Stimulated activated CD8-positive, alpha-beta memory T cell treated with anti-CD3 and anti-CD28 coated beads, Interleukin-4, amount 100 ng/mL, for 1 hour (primary cell): ENCODE measurements at places on chromosomes 11 and 22.

- no peak for DNase-seq
These were observed 74.2 kb downstream of the STIM1 start for GRCh38 chr11:3929649-3930048.

DNA sequence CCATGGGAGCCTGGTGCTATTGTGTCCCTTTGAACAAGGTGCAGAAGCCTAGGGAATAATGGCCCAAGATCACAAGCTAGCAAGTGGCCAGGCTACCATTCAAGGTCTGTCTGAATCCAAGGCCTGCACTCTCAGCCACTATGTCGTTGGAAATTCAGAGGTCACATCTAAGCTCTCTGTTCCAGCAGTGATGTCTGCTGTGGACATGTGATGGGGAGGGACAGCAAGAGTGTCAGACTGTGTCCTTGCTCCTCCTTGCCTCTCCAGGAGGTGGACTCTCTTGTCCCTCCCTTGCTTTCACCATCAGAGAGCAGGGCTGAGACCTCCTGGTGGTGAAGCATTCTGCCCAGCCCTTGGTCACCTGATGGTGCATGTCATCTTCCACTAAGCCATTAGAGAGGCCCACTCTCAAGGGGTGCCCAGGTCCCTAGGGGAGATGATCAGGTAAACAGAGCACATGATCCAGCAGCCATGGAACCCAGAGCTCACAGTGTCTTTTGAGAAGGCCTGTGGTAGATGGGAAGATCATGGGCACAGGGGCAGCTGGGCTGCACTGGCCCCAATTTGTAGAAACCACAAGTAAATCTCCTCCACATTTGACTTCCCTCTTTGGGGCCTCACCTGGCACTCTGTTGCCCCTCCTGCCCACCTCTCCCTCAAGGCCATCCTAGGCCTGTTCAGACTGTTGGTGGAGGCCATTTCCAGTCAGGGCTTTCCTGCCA is 37.1 kb upstream of the SUSD2 start:
- no peak for DNase-seq

DNA sequence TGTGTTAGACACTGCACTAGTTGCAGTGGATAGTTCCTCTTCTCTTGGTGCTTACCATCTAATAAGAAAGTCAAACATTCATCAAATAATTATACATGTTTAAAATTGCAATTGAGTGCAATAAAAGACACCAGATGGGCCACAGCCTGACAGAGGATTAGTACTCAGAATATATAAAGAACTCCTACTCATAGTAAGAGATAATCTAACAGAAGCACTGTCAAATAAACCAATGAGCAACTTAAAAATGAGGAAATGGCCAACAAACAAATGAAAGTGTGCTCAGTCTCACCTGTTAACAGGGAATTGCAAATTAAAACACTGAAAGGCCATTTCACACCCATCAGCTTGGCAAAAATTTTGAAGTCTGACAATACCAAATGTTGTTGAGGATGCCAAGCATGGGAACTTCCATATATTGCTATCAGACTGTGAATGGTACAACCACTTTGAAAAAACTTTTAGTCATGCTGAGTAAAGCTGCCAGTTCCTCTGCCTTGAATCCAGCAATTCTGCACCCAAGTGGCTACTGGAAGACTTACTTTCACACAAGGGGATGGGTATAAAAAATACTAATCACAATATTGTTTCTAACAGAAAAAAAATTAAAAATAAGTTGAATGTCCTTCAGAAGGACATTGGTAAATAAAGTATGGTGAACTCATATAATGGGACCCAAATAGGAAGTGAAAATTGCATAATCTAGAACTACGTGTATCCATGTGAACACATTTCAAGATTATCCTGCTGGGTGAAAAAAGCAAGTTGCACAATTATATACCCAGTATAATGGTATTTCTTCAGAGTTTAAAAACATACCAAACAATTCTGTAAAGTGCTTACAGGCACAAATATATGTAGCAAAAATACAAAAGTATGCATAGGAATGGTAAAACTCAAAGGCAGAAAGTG is 41.4 kb upstream of the CREB3L1 start:
- no peak for DNase-seq

GRCh38 chr11:119042927-119043326 is 12.2 kb upstream of the SLC37A4 start:
- DNase-seq = no peak

DNA sequence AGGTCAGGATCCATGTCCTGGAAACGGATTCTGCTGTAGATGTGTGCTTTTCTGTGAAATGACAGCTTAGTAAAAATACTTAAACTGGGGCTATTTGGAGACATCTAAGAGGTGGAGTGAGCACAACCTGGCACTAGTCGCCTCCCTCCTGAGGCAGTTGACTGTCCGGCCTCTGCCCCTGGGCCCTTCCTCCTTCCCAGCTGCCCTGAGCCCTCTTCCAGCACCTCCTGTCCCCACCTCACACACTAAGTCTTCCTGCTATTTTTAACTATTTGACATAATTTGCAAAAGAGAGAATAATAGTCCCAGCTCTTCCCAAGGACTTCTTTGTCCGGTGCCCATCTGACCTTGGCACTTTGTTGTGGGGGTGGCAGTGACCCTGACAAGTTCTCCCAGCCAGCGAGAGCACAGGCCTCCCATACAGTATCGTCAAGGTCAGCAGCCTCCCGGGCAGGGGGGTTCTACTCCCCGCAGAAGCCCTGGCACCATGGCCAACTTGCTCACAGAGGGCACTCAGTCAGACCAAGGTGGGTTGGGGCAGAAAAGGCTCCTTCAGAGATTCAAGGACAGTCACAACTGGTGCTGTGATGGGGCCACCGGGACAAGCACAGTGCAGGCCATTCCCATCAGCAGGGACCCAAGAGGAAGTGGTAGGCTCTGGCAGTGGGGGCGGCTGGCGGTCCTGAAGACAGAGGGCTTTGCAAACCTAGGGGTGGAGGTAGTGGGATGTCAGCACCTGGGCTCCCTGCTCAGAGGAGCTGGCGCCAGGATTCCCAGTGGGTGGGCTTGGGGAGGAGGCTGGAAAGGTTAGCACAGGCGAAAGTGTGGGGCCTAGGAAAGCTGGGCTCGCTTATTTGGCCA is 5.5 kb upstream of the NEAT1 start:
- DNase-seq = no peak

DNA sequence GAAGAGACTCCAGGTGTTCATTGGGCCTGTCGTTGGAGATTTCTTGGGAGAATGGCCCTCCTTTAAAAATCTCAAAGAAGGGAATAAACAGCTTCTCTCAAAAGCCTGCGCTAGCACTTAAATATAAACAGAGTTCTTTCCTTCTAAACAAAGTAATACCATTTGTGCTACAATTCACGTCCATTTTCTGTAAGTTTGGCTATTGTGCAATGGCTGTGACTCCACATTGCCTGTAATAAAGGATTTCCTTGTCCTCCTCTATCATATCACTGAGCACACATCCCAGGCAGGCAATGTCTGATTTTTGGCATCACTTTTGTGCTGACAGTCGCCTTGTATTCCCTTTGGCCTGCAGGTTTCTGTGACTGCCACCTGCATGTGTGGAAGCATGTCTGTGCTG is 4.9 kb upstream of the ADAMTS8 start:
- no peak for DNase-seq

DNA sequence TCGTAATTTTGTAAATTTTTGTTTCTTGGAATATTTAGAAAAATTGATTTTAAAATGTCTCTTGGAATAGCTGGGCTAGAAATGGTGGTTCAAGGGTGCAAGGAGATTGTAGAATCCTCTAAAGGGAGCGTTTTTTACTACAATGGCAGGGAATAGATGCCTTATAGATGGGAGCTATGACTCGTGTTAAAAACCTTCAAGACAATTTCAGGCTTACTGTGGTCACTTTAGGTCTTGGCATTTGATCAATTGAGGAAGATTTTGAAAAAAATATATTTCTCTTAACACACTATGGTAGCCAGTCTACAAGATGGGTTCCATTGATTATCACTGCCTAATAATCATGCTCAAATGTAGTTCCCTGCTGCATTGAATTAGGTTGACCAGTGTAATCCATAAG is 25.0 kb downstream of the METTL15 start:
- DNase-seq = no peak

- DNase-seq = no peak
These were observed 17.5 kb downstream of the RPL3 start for GRCh38 chr22:39301926-39302325.

DNA sequence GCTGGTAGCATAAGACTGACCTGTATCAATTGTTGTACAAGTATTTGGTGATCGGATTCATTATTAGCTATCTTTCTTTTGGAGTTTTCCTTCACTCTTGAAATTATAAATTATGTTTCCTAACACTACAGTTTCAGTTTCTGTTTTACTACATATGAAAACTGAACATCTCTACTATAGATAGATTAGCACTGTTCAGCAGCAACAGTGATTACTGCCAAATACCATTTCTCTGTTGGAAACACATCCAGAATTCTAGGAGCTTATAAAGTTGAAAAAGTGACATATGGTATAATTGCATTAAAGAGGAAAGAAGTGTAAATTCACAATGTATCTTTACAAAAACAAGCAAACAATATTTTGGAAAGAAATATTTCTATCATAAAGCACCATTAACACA is 118.5 kb upstream of the GRIA4 start:
- no peak for DNase-seq

DNA sequence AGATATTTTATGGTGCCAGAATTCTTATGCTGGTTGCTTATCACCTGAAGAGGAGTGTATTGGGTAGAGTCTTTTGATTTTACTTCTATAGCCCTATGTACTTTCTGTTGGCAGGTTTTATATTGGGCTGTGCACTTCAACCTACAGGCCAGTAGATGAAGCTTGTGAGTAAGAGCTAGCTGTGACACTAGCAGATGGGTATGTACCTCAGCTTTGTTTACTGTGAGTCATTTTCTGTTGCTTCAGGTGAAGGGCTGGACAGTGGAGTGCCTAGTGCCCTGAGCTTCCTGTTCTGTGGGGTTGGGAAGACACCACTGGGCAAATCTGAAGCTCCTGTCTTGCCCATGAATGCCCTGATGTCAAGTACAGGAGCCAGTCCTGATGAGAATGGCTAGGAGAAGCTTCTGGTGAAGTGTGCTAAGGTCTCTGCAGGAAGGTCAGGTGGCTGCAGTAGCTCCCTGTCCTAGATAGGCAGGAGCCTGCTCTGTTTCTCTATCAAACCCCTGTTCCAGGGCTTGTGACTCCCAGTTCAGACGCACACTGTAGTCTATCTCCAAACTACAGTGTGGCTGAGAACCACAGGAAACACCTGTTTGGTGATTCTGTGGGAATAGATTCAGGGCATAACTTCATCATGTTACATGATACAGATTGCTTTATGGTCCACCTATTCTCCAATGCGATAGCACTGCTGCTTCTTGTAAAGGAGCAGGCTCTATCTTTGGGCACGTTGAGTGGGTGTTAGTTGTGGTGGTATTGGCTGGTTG is 755.7 kb downstream of the KCNA4 start:
- DNase-seq = no peak

DNA sequence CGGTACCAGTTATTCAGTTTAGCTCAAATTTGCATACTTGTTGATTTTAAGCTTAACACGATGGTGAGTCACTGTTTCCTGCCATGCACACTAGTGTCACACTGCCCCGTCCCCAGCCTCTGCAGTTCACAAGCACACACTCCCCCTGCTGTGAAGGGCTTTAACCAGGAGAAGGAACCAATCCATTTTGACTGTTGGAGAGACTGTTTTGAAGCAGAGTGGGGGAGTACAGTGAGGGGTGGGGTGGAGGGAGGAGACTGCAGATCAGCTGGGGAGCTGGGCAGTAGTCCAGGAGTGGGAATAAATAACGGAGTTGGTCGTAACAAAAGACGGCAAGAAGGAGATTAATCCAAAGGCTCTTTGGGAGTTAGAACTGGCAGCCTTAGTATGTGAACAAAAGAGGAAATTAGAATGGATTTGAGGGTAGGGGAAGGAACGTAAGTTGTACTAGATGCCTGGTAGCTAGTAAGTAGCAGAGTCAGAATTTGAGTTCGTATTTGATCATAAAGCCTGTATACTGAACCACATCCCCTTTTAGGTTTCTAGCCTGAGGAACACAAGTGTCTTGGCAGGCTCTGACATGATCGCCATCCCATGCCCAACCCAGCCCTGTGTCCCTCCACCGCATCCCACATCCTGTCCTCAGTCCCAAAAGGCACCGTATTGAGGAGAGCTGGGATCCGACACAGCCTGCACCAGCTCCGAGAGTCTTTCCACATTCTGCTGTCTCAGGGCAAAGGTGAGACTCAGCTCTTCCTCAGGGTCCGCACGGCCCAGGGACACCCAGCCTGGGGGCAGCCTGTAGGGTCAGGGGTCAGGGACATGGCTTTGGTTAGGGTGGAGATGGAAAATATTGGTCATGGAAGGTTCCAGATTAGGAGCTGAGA is 862 bp downstream of the TPP1 start:
- DNase-seq = peak; percentile 61

DNA sequence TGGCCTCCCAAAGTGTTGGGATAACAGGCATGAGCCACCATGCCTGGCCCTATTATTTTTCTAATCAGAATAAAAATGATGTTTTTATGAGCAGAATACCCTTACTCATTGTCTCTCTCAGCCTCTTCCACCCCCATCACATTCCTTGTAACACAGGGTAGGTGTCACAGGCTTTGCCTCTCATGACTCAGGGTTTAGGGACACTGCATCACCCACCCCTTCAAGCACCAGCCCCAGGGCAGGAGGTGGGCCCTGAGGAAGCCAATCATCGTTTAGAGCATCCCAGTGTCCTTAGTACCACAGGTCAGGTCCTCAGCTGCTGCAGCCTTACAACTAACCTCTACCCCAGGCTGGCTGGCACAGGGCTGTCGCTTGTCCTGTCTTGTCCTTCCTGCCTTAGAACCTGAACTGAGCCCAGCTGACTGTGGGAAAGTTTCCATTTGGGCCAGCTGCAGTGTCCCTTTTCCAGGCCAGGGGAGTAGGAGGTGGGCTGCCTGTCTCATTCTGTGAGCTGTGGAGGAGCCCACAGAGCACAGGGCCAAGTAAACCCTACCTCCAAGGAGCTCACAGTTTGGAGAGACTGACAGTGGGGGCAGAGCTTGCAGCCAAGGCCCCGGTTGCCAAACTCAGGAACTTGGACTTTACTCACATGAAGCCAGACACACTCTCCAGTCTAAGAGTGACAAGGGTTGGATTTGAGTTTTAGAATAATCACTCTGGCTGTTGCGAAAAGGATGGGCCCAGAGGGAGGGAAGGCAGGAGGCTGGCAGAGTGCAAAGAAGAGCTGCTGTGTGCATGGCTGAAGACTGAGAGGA is 19.5 kb upstream of the UVRAG start:
- no peak for DNase-seq

GRCh38 chr11:106087815-106088435 is 10.5 kb downstream of the AASDHPPT start:
- no peak for DNase-seq

DNA sequence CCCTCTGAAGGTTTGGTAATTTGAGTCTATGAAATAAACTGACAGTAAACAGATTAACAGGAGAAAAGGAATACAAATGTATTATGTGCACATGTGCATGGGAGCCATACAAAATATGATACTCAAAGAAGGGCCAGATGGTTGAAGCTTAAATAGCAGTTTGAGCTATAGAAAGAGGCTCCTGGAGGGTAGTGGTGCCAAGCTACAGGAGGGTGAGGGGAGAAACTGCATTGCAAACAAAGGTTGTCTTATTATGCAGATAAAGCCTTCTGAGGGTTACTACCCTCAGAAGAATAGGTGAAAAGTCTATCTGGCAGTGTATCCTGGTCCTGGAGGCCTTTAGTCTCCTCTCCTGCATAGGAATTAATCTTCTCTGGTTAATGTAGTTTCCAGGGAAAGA is 267.3 kb upstream of the MPPED2 start:
- no peak for DNase-seq

- no peak for DNase-seq
These were observed 33.2 kb upstream of the CSTF3 start for GRCh38 chr11:33194455-33194854.

- no peak for DNase-seq
These were observed 35.5 kb downstream of the MSANTD4 start for GRCh38 chr11:105986554-105986953.

- DNase-seq = no peak
These were observed 11.6 kb downstream of the MED19 start for GRCh38 chr11:57700425-57700824.
